ENCODE measurements at places on chromosomes 2 and 18. TPM values are rescaled to one million over a fixed set of nuclear protein-coding genes. Genes with fewer than 3 reads are reported as not detected.
A peak's percentile ranks its signal among the peaks of the same experiment; 100 is the strongest.

DNA sequence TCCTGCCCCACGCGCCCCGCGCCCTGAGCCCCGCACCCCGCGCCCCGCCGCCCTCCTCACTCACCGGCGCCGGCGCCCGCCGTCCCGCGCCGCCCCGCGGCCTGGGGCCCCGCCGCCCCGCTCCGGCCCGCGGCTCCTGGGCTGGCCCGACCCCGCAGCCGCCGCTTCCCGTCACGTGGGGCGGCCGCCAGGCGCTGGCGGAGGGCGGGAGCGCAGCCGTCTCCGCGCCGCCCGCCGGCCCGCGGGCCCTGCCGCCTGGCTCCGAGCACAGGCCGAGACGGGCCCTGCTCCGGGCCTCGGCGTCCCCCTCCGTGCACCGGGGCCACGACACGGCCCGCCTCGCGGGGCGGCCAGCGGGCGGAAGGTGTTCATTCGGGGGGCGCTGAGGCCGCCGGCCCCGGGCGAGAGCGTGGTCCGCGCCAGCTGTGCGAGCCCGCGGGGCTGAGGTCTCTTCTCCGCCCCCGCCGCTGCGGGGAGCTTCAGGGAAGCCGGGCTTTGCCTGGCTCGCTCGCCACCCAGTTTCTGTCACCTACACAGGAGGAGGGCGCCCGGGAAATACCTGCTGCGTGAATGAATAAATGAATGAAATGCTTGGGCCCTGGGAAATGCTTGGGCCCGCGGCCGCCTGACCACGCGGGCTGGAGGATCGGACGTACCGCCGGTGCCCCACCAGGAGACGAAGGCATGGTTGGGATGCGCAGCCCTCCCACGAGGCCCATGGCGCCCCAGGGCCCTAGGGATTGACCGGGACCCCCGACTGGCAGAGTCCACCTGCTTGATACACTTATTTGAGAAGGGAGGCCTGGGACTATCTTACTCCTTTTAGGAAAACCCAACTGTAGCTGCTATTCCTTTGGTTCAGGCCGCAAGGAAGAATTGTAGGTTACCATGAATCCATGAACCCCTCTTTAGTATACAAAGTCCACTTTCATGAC, at the start of gene TGFBRAP1:
TGFBRAP1 (minus strand) TSS at position 175 of the 935 bp plus-strand sequence. CDS start 21,434 bp downstream, outside the sequence.
- peaks cover 7% of the 10 kb centered on the region for H3K36me3 ChIP-seq
- peaks cover 39% of the 10 kb centered on the region for H3K4me1 ChIP-seq
- DNase-seq, result peak; percentile 56
- H3K27me3 ChIP-seq, result no peaks in the 10 kb centered on the region
- peak within 1 kb of the TSS; percentile 83 for H3K4me3 ChIP-seq

- no peak overlapping the region for H3K27ac ChIP-seq
- no peak overlapping the region for H3K4me3 ChIP-seq
- no peaks in the 10 kb centered on the region for H3K4me1 ChIP-seq
- peaks cover 19% of the 10 kb centered on the region for H3K27me3 ChIP-seq
Observed at GRCh38 chr2:224749136-224749535, 33.0 kb upstream of the CCDC195 start.

DNA sequence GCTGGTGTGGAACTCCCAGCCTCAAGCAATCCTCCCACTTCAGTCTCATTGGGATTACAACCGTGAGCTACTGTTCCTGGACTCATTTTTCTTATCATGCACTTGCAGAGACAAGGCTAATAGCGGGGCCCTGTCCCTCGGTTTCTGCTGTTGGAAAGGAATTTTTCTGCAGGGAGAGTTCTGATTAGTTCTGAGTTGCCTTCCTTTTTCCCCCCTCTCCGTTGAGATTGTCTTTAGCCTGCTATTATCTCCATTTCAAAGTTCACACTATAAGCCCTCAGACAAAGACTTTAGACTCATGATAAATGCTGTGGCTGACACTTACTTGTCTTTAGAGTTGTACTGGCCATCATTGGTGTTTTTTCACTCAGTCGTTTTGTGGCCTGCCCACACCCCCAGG, 97.2 kb downstream of the NCOA1 start:
- peaks cover 33% of the 10 kb centered on the region for H3K4me1 ChIP-seq
- peaks cover 31% of the 10 kb centered on the region for H3K36me3 ChIP-seq
- H3K4me3 ChIP-seq, result no peak overlapping the region

GRCh38 chr2:191220671-191221070, 24.5 kb upstream of the MYO1B start:
- DNase-seq, result no peak
- H3K27me3 ChIP-seq, result no peaks in the 10 kb centered on the region
- no peak overlapping the region for H3K27ac ChIP-seq

The PTRHD1 gene
- 17.9 TPM for total RNA-seq

The SIGLEC15 gene
- total RNA-seq, result not detected

DNA sequence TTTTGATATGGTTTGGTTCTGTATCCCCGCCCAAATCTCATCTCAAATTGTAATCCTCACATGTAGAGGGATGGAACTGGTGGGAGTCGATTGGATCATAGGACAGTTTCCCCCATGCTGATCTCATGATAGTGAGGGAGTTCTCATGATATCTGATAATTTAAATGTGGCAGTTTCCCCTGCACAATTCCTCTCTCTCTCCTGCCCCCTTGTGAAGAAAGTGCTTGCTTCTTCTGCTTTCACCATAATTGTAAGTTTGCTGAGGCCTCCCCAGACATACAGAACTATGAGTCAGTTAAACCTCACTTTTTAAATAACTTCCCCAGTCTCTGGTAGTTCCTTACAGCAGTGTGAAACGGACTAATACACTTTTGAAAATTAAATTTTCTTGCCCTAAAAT, 12.3 kb upstream of the KCNJ3 start:
- H3K4me3 ChIP-seq, result no peak overlapping the region
- H3K27me3 ChIP-seq, result no peaks in the 10 kb centered on the region
- no peaks in the 10 kb centered on the region for H3K36me3 ChIP-seq
- no peak for DNase-seq
- no peak overlapping the region for H3K27ac ChIP-seq
- H3K4me1 ChIP-seq, result no peaks in the 10 kb centered on the region

DNA sequence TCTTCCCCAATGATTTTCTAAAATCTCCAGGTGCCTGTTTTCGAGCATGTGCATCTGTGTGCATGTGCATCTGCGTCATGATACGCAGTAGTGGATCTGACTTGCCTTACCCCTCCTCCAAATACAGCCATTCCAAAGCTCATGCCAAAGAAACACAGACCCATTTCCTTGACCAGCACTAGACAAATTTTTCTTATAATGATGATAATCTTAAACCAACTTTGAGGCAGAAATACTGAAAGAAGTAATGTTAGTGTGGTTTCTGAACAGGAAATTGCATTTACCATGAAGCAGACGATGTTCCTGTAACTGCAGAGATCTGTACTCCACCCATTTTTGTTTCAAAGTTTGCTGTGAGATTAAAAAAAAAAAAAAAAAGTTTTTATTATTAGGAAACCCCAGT, 25.6 kb downstream of the CYTIP start:
- H3K4me1 ChIP-seq, result peaks cover 91% of the 10 kb centered on the region
- peak overlapping the region; percentile 67 for H3K4me3 ChIP-seq
- H3K27me3 ChIP-seq, result no peaks in the 10 kb centered on the region
- no peak for DNase-seq

DNA sequence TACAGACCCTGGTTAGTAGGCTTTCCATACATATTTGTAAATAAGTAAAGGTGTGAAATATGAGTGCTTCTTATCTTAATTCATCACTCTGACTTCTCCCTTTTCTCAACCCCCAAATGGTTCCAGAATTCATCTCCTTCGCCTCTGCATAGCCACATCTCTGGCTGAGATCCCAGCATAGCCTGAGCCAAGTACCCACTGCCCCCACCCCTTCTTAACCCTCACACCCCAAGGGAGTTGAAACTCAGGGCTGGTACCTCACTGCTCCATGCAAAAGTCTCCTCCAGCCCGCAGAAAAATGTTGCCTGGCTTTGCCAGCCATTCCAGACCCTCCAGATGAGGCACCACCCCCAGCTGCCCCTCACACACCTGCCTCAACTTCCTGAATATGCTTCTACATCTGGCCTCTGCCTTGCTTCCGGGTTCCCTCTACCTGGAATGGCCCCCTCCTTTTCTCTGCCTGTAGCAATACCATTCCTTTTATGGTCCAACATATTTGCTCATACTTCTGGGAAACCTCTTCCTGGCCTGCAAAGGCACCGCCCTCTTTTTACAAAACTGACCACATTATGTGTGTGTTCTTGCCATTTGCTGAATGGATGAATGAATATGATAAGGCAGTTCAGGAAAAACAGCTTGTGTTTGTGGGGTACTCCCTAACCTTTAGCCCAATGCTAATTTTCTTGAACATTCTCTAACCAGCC, 112.8 kb downstream of the CELF4 start:
- H3K4me1 ChIP-seq, result no peaks in the 10 kb centered on the region
- no peak for DNase-seq
- no peaks in the 10 kb centered on the region for H3K36me3 ChIP-seq
- H3K27ac ChIP-seq, result no peak overlapping the region

The SERTAD2 gene
- total RNA-seq, result 24.3 TPM

The CYP26B1 gene
- total RNA-seq, result not detected

Data from activated CD8-positive, alpha-beta memory T cell treated with anti-CD3 and anti-CD28 coated beads, Interleukin-2, amount 10 ng/mL, durations not matched to agents 7 days and 5 days (primary cell).